IPS-NIHi11 (cell line): ENCODE measurements at places on chromosomes 1 and 21.

DNA sequence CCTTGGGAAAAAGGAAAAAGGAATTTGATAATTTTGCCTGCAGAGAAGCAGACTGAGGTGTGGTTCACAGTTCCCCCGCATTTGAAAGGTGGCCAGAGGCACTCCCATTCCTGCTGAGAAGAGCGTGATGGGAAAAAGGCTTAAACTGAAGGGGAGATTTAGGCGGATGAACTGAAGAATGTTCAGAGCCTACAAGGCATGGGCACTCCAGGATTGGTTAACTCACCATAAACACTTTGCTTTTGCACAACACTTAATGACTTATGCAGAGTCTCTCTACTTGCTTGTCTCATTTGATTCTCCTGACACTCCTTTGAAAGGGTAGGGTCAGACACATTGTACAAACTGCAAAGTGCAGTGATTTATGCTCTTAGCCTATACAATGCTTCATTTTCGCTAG is 119.6 kb upstream of the RUNX1 start:
- no peak for DNase-seq

DNA sequence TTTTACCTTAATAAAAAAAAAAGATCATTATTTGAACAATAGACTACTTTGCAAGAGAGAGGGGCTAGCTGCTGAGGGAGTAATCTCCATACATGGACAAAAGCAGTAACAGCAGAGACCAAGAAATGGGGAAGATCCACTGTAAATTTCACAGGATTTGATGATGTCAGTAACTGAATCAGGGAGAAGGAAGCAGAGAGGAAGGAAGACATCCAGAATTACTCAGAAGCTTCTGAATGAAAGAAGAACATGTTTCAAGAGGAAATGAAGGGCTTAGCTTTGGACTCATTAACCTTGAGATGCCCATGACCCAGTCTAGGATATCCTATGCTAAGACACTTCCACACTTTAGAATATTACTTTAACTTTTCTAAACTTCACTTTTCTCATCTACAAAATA is 60.4 kb downstream of the SLC44A5 start:
- no peak for DNase-seq

DNA sequence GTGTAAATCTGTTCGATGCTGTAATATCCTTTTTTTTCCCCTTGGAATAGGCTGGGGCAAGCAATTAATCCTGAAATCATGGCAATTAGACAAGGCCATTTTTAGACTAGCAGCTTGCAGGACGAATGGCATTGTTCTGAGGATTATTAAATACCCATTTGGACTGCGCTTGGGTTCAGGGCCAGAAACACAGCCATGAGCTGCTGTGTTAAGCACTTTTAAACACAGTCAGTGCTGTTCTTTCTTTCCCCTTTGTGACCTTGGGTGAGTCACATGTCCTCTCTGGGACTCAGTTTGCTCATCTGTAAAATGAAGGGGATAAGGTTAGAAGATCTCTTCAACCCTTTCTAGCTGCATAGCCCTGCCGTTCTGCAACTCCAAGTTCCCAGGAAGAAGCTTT is 58.6 kb upstream of the C8B start:
- no peak for DNase-seq

DNA sequence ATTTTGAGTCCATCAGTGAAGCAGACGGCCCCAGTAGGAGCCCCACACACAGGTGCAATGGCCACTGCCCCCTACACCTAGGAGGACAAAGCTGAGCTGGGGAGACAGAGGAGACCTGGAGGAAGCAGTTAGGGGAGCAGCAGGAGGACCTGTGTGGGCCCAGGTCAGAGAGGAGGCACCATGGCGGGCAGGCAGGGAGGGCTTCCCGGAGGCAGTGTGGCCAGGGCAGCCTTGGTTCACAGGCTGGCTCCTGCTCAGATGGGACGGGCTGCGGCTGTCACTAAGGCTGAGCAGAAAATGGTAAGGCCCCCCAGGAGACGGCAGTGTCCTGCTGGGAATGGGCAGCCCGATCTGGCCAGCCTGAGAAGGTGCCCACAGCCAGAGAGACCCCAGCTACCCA is 15.4 kb downstream of the MEGF6 start:
- DNase-seq: no peak

DNA sequence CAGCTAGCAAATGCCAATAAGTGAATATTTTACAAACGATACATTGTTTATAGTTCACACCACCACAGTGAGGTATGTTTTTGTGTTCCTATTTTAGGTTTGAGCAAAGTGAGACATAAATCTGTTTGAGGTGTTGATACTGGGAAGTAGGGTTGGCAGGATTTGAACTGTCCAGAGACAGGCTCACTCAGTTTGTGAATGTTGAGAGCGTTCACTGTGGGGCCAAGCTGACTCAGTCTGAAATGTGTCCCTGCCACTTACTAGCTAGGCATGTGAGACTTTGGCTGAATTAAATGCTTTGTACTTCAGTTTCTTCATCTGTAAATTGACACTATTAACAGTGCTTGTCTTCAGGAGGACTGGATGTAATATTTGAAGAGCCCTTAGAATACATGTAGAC is 35.1 kb downstream of the DIRAS3 start:
- no peak for DNase-seq

- DNase-seq: no peak
These were observed 79.6 kb downstream of the ATP1B1 start for GRCh38 chr1:169186106-169186505.

GRCh38 chr1:15080328-15081007 is 73.1 kb upstream of the TMEM51 start:
- no peak for DNase-seq

DNA sequence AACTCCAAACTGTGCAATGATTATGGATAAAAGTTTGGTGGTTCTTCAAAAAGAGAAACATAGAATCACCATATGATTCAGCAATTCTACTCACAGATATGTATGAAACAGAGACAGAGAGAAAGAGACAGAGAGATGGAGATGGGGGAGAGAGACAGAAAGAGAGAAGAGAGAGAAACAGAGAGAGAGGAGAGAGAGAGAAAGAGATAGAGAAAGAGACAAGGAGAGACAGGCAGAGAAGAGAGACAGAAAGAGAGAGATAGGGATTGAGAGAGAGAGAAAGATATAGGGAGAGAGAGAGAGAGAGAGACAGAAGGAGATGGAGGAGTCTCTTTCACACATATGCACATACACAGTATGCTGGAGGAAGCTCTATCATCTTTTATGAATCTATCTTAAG is 87.8 kb downstream of the DISC1 start:
- no peak for DNase-seq

DNA sequence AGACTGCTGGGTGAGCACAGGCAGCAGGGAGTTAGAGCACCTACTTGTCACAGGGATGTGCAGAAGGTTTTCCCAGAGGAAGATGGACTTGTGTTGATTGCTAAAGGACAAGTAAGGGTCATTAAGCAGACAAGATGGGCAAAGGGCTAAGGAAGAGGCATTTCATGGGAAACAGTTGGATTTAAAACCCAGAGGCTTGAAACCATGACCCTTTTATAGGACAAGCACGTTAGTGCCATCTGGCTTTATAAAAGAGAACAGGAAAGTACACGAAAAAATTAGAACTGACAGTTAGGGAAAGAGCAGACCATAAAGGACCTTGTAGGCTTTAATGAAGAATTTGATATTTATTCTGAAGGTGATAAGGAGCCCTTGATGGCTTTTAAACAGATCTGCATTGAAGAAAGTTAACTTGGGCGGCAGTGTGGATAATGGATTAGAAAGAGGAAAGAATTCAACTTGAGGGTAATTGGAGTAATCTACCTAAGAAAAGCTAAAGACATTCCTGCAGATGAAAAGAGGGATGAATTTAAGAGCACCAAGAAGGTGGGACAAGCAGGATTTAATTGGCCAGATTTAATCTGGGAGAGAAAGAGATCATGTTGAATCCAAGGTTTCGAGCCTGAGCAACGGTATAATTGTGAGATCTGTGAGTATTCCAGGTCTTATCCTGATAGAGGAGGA is 68.6 kb downstream of the ZC3H11B start:
- DNase-seq: peak; percentile 14
